ENCODE measurements at places on chromosomes 1 and 21.

DNA sequence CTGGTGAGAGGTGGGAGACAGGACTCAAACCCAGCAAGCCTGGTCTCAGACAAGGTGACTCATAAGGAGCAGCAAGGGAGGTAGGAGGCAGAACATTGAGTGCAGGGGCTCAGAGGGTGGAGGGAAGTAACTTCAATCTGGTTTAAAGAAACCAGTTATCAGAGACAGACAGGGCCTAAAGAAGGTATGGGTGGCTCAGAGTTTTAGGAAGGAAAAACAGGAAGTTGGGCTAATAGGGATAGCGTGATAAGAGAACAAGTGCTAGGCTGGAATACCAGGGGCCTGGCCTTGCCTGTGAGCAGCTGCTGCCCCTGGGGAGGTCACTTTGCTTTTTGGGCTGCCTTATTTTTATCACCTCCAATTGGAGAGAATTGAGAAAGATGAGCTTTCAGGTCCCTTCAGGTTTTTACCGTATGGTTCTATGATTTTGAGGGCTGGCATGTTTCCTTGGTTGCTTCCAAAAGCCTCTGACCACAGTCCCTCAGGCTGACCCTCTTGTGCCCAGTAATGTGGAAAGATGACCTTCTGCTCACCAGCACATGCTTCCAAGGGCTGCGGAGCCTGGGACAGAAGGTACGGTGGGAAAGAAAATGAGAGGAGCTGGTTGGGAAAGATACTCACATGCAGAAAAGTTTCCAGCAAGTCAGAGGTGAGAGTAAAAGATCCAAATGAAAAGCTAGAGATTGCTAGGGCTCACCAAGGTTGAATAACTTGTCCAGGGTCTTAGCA lies 77.0 kb downstream of the DDR2 start:
- DNase-seq = no peak

GRCh38 chr1:35691571-35692220 lies 27.0 kb downstream of the C1orf216 start:
- no peak for DNase-seq

GRCh38 chr21:36636016-36636415 lies 62.9 kb upstream of the SIM2 start:
- DNase-seq = no peak

- DNase-seq = no peak
Measured at GRCh38 chr1:30683699-30684098, 39.7 kb downstream of the MATN1 start.

Measured in stimulated activated CD4-positive, alpha-beta T cell treated with anti-CD3 and anti-CD28 coated beads, Interleukin-15, amount 100 ng/mL, for 1 hour (primary cell).